T1000 (cell line): ENCODE measurements at places on chromosomes 7 and 10.
A peak's percentile ranks its signal among the peaks of the same experiment; 100 is the strongest.

DNA sequence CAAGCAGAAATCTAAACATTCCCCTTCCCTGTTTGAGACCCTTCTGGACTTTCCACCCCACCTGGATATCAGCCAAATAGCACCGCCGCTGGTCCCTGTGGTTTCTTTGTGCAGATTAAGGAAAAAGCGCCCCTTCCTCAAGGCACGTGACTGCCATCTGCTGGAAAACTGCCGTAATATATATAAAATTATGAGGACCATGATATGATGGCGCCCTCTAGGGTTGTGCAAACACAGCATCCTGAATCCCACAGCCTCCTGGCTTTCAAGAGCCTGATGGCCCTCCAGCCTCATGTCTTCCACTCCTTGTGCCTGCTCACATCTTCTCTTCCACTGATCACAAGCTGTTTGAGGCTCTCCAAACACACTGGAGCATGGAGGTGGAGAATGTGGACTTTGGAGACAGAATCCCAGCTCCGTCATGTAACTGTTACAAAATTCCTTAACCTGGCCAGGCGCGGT, 121.3 kb downstream of the MYL10 start:
- DNase-seq = no peak

DNA sequence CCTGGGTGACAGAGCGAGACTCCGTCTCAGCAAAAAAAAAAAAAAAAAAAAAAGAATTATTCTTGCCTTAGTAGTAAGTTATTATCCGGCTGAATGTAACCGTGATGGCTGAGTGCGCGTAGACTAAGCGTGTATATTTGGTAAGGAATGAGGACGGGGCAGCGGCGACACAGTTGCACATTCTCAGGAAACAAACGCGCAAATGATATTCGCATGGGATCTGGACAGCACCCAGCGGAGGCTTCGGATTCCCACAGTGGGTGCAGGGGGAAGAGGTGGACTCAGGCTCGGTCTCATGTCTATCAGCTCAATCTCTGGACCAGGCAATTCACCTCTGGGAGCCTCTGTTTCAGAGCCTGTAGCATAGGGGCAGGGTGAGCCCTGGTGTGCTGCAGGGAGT, 29.1 kb downstream of the PAPOLB start:
- no peak for DNase-seq

DNA sequence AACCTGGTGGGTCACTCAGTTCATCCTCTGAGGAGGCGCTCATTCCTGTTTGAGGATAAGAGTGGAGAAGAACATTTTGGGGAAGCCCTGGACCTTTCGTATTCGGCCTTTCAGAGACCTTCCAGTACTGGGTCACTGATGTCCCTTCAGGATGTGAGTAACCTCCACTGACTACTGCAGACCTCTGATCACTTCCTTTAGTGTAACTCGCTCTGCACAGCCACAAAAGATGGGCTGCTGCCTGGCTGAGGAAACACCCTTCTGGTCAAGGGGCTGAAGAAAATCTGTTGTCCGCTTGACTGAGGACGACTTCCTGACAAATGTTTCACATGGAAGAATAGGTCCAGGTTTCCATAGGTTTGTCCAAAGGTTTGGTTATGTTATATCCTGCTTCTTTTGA, 15.9 kb upstream of the TBXAS1 start:
- DNase-seq = no peak

DNA sequence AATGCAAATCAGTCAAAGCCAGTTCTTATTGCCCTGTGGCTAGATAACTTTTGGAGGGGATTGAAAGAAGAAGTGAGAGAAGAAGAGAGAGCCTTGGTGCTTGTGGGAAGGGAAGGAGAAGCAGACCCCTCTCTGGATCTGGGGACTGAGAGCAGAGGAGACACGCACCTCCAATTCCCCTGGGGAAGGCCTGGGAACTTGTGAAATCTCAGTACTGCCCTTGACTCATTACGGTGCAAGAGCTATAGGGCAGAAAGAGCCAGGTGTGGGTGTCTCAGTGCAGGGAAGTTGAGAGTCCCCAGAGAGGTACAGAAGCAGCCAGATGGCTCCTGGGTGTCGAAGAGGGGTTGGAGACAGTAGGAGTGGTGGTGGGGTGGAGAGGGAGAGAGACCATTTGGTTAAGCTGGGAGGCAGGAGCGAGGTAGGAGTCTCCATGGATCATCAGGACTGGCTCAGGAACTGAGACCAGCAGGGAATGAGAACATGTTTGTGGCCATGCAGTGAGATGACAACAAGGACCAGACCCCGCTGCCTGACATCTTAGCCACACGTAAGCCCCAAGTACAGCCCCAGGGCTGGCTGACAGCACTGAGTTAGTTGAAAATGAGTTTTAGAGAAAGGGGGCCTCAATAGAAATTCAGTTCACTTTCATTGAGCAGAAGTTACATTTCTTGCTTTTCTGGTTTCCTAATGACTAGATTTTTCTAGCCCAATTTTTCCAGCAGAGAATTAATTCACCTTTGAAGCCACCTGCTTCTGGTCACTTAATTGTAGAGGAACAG, 238.2 kb downstream of the BUB3 start:
- no peak for DNase-seq

DNA sequence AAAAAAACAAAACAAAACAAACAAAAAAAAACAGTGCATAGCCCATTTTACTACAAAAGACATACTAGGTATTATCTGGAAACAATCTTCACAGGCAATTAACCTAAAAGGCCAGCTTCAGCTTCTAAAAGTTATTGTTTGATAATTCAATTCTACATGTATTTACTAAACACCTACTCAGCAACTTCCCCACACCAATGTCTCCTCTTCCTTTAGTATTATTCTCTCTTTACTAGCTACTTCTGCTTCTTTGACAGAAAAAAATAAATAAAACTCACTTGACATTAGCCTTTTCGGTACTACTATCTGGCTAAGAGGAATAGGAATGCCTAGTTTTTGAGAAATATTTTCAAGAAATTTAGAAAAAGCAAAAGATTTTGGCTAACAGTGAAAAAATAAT, 2.8 kb downstream of the TM9SF3 start:
- DNase-seq = no peak

DNA sequence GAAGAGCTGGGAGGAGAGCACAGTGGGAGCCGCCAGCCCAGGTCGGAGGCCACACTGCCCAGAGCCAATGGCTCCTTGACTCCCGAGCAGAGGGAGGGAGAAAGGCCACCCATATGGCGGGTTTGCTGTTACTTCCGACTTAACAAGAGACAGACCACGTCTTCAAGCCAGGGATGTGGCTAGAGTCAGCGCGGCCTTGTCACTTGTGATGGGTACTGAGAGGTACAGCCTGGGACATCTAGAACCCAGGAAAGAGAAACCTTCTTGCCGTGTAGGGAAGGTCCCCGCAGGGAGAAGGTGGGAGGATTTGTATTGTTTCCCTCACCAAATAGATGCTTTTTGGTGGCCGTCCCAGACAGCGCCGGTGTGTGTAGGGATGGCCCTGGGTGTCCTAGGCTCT, 127.6 kb downstream of the PAXIP1 start:
- no peak for DNase-seq

- no peak for DNase-seq
Observed at GRCh38 chr10:20088061-20088701, 271.9 kb downstream of the PLXDC2 start.

DNA sequence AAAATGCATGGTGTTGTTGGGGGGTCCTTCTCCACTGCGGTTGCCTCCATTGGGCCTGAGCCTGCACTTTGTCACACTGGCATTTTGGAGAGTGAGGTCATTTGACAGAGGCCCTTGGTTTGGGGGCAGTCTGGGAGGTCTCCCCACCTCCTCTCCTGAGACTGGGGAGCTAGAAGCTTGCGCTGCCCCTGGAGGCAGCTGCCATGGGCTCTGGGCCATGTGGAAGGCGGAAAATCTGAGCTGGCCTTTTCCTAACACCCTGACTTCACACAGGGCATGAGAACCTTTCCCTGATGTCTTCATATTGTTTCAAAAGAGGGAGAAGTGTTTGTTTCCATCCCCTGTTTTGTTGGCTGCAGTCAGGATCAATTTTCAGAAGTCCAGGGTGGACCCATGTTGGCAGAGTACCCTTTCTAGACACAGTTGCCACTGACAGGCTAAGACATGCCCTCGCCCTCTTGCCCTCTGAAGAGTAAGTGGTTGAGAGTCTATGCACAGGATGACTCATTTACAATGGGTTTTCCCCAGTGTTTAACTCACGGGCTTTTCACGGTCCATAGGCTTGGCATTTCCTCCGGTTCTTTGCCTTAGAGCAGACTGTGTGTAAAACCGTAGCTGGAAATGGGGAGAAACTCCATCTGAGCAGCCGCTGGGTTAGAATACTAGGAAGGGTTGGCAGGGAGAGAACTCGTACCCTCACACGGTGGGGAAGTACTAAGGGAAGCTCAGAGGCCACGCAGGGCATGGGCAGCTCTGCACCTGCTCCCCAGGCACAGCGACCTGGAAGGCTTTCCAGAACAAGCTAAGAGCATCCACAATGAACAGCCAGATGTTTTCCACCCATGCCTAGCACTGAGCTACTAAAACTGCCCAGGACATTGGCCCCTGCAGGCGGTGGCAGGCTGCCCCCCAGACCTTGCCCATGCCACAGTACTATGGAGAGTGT, 655.0 kb downstream of the SDK1 start:
- DNase-seq = peak; percentile 68

DNA sequence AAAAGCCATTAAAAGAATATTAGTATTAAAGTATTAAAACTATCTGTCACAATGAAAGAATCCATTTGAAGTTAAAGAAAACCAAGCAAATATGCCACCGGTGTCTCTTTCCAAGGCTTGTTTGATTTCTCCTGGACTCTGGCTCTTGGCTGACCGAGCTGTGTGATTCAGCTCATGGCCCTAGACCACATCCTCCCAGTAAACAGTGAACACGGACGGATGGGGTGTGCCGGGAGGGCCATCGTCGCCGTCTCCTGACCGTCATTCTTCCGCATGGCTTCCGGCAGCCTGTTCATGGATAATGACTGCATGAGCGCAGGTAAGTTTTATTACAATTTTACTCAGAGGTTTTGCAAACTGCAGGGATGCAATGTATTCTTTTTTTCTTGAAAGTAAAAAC, 218.5 kb downstream of the DNAJB6 start:
- DNase-seq = no peak

GRCh38 chr7:47806701-47807103, 141.6 kb downstream of the PKD1L1 start:
- no peak for DNase-seq

DNA sequence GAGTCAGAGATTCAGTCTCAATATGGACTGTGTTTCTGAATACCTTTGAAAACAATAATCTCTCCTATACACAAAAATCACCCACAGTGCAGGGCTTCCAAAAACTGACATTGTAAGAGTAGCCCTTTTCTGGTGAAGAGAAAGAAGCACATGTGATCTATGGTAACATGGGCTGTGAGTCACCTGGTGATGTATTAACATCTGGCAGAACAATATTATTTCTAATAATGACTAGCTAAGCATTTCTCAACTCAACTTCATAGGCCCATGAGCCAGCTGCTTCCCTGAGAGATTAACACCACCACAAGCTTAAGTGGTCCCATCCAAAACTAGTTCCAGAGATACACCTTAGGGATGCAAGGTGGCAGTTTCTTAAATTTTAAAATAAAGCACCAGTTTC, 331.0 kb upstream of the NRP1 start:
- no peak for DNase-seq

DNA sequence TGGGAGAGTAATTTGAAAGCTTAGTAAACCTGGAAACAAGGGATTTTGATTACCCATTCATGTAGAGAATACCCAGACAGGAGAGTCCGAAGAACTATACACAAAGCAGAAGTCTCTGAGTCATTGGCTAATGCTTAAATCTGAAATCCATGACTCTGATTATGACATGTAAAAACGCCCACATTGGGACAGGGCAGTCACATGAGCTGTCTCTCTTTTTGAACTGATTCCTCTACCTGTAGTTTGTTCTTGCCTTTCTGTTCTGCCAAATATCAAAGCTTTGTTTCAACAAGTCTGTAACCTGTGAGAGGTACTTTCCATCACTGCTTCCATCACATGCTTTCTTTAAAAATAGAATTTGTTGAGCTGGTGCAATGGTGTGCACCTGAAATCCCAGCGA, 4.3 kb upstream of the GPNMB start:
- no peak for DNase-seq

GRCh38 chr7:149625947-149626392, 128.4 kb upstream of the ZNF746 start:
- no peak for DNase-seq

DNA sequence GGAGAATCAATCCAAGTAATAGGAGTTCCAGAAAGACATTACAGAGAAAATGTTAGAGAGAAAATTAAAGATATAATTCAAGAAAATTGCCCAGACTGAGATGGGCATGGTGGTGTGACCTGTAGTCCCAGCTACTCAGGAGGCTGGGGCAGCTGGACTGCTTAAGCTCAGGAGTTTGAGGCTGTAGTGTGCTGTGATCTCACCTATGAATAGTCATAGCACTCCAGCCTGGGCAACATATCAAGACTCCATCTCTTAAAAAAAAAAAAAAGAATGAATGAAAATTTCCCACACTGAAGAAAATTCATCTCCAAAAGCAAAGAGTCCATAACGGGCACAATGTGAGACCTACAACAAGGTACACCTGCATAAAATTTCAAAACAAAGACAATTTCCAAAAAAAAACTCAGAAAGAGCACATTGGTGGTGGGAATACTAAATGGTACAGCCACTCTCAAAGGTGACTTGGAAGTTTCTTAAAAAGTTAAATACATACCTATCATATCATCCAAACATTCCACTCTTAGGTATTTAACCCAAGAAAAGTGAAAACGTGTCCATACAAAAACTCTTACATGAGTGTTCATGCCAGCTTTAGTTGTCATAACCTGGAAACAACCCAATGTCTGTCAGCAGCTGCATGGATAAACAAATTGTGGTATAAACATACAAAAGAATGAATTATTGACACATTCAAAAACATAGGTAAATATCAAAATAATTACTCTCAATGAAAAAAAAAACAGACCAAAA, 6.9 kb upstream of the RGS10 start:
- DNase-seq = no peak

DNA sequence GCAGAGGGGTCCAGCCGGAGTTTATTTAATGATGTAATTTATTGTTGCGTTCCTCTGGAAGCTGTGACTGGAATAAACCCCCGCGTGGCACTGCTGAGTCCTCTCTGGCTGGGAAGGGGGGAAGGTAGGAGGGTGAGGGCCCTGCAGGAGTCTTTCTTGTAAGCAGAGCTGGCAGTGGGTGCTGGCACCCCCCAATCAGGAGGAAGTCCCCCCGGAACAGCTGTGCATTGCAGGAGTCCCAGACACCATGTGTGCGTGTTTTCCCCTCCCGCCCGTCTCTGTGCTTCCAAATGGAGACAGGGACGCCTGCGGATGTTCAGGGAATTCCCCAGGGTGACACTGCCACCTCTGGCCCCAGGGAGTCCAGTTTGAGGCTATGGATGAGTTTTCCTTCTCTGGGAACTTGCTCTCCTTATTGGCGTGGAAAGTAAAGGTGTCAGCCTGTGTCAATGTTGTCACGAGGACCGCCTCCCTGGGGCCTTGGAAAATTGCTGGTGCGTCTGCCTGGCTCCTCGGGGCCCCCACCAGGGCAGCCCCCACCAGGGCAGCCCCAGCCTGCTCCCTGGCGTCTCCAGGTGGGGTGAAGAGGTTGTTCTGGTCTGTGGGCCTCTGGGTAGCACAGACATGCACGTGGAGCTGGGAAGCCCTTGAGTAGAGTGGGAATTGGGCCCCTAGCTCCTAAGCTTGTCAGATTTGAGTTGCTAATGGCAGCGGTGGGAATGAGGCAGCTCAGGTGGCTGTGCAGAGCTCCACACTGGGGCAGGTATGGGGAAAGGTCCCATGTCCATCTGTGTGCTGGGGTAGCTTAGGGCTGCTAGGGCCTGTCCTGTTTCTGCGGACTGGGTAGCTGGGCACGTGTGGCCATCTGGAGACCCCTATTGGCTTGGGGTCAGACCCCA, 2.7 kb downstream of the FZD9 start:
- DNase-seq = no peak
